ENCODE measurements at places on chromosomes 13 and 19.

DNA sequence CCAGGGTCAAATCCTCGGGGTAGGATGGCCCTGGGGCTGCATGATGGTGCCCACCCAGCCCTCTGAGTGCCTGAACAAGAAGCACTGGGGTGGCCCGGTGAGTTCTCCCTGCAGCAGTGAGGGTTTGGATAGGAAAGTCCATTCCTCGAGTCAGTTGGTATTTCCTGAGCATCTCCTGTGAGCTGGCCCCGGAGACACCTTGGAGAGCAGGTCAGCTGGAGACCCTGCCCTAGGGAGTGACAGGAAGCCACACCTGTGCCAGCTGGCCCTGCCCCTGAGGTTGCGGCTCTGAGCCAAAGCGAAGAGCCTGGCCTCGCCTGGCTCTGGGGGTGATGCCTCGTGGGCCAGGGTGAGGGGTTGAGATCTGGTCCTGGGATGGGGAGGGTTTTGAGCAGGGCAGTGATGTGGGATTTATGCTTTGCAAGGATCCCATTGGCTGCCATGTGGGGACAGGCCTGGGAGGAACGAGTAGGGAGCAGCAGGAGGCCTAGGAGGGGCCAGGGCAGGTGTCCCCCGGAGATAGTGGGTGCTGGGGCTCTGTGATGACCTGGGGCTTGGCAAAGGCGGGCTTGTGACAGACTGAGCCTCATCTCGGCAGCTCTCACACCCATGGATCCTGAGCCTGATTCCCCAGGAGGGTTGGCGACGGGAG lies 16.0 kb downstream of the CRTC1 start:
- no peak for DNase-seq

- no peak for DNase-seq
Observed at GRCh38 chr13:97880311-97880675, 73.2 kb upstream of the IPO5 start.

GRCh38 chr13:76971215-76971614 lies 20.7 kb upstream of the CLN5 start:
- DNase-seq, result no peak

- DNase-seq, result no peak
Observed at GRCh38 chr13:36848199-36848982, 29.4 kb downstream of the RFXAP start.

- DNase-seq, result no peak
Observed at GRCh38 chr13:88042489-88042888, 371.3 kb downstream of the SLITRK5 start.

All from foreskin melanocyte (primary cell).